ENCODE measurements at places on chromosomes 11 and 22. TPM values are rescaled to one million over a fixed set of nuclear protein-coding genes. Genes with fewer than 3 reads are reported as not detected.

- peak; percentile 58 for DNase-seq
These were observed 11.5 kb upstream of the RAB39A start for GRCh38 chr11:107916671-107917241.

- no peak for DNase-seq
These were observed 7.2 kb downstream of the LYVE1 start for GRCh38 chr11:10561043-10561818.

DNA sequence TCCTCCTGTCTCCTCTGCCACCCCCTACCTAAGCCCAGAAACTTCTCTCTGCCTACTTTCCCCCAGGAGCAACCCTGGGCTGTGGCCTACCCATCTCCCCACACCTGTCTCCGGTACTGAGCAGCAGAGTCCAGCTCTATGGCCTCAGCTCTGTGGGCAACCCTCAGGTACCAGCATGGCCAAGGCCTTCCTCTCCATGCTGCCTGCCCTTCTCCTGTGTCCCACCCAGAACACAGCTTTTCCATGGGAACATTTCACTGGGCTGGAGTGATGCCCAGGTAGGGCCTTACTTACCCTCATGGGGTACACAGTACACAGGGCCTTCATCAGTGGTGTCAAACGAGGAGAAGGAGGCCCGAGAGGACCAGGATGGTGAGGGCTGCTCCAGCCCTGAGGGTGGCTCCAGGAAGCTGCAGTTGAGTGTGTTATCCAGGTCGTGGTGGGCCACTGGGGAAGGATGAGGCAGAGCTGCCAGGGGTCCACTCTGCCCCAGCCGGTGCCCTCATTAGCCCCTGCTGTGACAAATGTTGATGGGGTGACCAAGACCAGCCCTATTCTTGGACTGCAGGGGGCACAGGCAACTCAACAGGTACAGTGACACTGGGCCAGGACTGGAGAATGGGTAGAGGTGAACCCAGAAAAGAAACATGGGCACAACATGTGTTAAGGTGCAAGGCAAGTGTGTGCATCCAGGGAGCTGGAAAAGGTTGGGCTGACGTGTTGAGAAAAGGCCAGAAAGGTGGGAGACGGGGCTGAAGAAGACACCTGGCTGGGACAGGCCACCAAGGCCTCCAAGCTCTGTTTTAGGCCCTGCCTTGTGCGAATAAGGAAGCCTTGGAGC lies 10.3 kb downstream of the SCARF2 start:
- no peak for DNase-seq

GRCh38 chr11:120775986-120776951 lies 247.6 kb upstream of the TBCEL start:
- no peak for DNase-seq

DNA sequence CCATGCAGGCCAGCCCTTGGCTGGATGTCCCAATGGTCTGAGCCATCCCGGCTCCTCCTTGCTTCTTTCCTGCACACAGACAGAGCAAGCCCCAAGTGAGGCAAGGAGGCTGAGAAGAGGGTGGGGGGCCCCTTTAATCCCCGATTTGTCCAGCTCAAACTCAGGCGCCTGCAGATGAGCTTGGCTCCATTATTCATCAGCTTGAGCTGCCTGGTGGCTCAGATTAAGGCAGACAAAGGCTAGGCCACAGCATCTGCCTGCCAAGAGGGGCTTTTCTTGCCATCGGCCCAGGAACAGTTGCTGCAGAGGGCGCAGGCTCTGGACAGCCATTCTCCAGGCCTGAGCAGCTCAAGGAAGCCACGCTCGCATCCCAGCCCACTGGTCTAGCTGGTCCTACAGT lies 35.4 kb downstream of the LMO1 start:
- no peak for DNase-seq

DNA sequence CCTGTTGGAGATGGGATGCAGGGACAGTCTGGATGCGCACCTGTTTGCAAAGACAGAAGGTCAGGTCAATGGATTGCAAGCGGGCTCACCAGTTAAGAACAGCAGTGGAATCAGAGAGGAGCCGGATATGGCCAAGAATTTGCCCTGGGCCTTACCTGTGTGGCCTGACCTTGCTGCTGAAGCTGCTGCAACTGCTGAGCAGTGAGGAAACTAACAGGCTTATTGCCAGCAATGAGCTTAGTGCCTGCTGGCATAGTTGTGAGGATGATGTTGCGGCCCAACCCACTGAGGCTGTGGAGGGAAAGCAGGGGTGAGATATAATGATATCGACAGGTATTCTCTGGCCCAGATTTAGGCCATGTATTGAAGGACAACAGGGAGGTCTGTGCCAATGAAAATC lies 30.6 kb downstream of the NFRKB start:
- no peak for DNase-seq

DNA sequence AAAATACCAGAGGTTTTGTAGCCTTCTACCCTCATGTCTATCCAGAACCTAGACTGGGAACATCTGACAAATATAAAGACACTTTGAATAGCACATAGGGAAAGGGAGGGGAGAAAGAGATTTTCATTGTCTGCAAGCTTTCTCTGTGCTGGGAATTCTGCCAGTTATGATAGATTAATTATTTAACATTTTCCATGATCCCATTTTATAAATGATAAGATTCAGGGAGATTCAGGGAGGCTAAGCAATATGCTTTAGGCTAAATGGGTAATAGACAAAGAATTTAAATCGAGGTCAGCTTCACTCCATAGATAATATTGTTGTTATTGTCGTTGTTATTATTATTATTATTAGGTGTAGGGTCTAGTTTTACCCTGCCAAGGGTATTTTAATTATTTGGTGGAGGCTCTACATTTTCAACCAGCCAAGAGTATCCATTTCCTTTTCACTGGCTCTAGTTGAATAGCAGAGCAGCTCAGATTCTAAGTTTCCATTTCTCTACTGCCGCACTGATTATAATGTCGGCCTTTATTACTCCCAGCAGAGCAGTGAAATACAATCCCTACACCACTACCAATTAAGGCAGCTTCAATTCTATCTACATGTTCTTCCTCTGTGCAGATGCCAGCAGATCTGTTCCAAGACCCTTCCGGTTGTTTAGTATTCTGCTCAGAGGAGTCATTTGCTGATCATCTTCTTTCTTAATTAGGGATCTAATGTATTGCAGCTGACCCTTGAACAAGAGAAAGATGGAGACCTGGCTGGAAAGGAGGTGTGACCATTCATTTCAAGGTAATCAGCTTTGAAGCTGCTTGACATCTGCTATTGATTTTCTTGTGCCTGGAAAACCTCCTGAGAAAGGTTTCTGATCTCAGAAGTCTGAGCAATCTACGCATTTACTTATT lies 23.8 kb upstream of the SYN3 start:
- DNase-seq, result no peak

- no peak for DNase-seq
These were observed 12.8 kb upstream of the LMO1 start for GRCh38 chr11:8276528-8276927.

The OR52H1 gene
- total RNA-seq, result not detected

The OAF gene
- total RNA-seq, result 2.4 TPM

The KLHL35 gene
- 0.65 TPM for total RNA-seq

Data from activated naive CD8-positive, alpha-beta T cell treated with anti-CD3 and anti-CD28 coated beads, Interleukin-2, amount 10 ng/mL, durations not matched to agents 7 days and 5 days (primary cell).